ENCODE measurements at places on chromosomes 3 and 15.

- no peak overlapping the region for H3K27ac ChIP-seq
- H3K4me3 ChIP-seq, result peak overlapping the region; percentile 7
- no peaks in the 10 kb centered on the region for H3K36me3 ChIP-seq
- peaks cover 10% of the 10 kb centered on the region for H3K27me3 ChIP-seq
- H3K4me1 ChIP-seq, result peaks cover 8% of the 10 kb centered on the region
These were observed 59.2 kb upstream of the FAM174B start for GRCh38 chr15:92714477-92715401.

- H3K36me3 ChIP-seq, result peaks cover 48% of the 10 kb centered on the region
- H3K4me3 ChIP-seq, result no peak overlapping the region
- H3K27ac ChIP-seq, result peak overlapping the region; percentile 62
- H3K4me1 ChIP-seq, result peaks cover 42% of the 10 kb centered on the region
- no peaks in the 10 kb centered on the region for H3K27me3 ChIP-seq
- peak; percentile 79 for DNase-seq
These were observed 6.9 kb downstream of the C15orf62 start for GRCh38 chr15:40776537-40777141.

GRCh38 chr15:77851086-77851485 is 218.4 kb upstream of the LINGO1 start:
- H3K27me3 ChIP-seq, result no peaks in the 10 kb centered on the region
- H3K27ac ChIP-seq, result no peak overlapping the region
- DNase-seq, result no peak

DNA sequence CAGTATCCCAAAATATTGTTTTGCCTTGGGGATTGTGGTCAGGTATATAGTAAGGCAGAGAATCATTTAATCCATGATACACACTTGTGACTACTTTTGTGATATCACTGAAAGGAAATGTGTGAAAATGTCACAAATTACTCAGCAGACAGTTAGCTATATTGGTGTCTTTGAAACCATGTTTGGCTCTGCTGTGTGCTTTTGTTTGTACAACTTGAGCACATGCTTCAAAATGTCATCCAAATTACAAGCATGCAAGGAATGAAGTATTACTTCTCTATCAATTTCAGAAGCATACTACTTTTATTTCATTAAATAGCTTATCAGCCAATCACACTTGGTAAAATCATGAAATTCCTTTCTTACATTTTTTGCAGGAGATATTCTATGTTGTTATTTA is 619.0 kb upstream of the AGTR1 start:
- no peak for DNase-seq
- H3K36me3 ChIP-seq, result no peaks in the 10 kb centered on the region
- H3K27ac ChIP-seq, result no peak overlapping the region
- H3K4me1 ChIP-seq, result no peaks in the 10 kb centered on the region
- H3K27me3 ChIP-seq, result no peaks in the 10 kb centered on the region

Measured in natural killer cell (primary cell).